Upper lobe of left lung (tissue), 6 donors: ENCODE measurements at places on chromosomes 5 and 9. TPM values are rescaled to one million over a fixed set of nuclear protein-coding genes. Genes with fewer than 3 reads are reported as not detected.

RARS1 gene
- total RNA-seq = 55.6 TPM

IFNE gene
- total RNA-seq = not detected

LCN9 gene
- not detected for total RNA-seq

DNA sequence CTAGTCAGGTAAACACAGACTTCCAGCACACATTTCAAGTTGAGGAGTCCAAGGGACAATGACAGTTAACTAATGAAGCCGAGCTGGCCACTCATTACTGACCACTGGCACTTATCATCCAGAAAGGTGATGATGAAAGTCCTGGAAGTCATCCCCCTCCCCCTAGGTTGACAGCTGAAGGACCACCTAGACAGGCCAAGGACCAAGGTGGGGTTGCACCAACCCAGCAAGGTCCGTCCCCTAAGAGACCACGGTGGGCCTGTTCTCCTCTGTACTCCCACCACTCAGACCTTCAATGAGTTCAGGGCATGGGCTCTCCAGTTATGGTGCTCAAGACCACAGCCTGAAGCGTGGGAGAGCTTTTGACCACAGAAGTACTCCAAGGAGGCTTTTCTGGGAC, 13.2 kb downstream of the P4HA2 start:
- no peak overlapping the region for H3K4me3 ChIP-seq
- DNase-seq = no peak
- H3K4me1 ChIP-seq = no peaks in the 10 kb centered on the region
- no peaks in the 10 kb centered on the region for H3K27me3 ChIP-seq

- H3K4me1 ChIP-seq = peaks cover 14% of the 10 kb centered on the region
- no peaks in the 10 kb centered on the region for H3K36me3 ChIP-seq
- H3K27ac ChIP-seq = no peak overlapping the region
- peaks cover 55% of the 10 kb centered on the region for H3K27me3 ChIP-seq
- peak overlapping the region; percentile 25 for H3K4me3 ChIP-seq
- DNase-seq = peak; percentile 89
These were observed 13.1 kb downstream of the LRRC26 start for GRCh38 chr9:137156567-137157375.

GRCh38 chr9:134065612-134066419, 2.0 kb downstream of the BRD3 start:
- no peaks in the 10 kb centered on the region for H3K36me3 ChIP-seq

- no peak for DNase-seq
- no peak overlapping the region for H3K27ac ChIP-seq
- H3K4me3 ChIP-seq = no peak overlapping the region
These were observed 720.7 kb upstream of the CTNND2 start for GRCh38 chr5:12624776-12625560.

DNA sequence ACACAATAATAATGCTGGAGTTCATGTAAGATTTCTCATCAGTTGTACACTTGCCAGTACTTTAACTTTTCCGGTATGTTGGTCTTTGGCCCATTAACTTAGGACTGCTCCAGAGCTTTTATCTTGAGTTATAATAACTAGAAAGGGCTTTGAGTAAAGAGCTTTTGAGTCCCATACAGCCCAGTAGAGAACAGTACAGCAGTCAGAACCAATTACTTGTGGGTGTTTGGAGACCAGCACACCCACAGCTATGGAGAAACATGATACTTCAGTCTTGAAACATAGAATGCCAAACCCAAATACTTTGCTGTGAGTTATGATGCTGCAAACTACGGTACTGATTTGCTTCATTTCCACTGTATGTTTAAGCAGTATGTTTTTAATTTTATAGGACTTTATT, 374.3 kb downstream of the CCDC171 start:
- H3K27me3 ChIP-seq = no peaks in the 10 kb centered on the region
- no peak overlapping the region for H3K4me3 ChIP-seq
- H3K36me3 ChIP-seq = no peaks in the 10 kb centered on the region
- no peak overlapping the region for H3K27ac ChIP-seq
